NCI-H1694 (cell line): ENCODE measurements at places on chromosomes 3 and 15.

- DNase-seq: no peak
Observed at GRCh38 chr3:127847236-127847720, 25.0 kb upstream of the MGLL start.

DNA sequence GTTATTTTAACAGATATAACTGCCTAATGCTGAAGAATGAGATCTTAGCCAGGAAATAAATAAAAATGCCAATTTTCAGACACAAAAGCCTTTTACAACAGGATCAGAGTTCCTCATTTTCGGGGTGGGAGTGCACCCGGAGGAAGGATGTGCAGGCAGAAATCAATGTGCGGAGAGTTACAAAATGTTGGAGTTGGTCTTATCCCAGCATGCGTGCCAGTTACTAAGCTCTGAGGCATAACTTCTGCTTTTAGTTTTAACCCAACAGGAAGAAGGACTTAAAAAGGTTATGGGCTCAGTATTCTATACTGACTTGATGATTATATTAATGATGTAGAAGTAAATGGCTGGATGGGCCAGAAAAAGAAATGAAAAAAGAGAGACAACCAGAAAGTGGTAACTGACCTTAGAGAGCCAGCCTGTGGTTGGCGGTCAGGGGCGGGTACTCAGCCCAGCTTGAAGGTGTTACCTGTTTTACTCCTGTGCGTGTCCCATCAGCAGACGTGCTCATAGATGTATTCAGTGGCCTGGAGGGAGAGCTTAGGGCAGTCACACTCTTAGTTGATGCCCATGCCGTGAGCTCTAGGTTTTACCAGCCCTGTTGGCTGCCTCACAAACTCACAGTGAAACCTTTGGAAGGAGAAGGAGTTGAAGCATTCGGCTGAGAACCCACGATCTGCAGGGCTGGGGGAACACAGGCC is 164.7 kb downstream of the SV2B start:
- no peak for DNase-seq

- no peak for DNase-seq
Observed at GRCh38 chr15:75023872-75024636, 664 bp downstream of the PPCDC start.

- DNase-seq: no peak
Observed at GRCh38 chr3:150429767-150430671, 21.9 kb downstream of the TSC22D2 start.

DNA sequence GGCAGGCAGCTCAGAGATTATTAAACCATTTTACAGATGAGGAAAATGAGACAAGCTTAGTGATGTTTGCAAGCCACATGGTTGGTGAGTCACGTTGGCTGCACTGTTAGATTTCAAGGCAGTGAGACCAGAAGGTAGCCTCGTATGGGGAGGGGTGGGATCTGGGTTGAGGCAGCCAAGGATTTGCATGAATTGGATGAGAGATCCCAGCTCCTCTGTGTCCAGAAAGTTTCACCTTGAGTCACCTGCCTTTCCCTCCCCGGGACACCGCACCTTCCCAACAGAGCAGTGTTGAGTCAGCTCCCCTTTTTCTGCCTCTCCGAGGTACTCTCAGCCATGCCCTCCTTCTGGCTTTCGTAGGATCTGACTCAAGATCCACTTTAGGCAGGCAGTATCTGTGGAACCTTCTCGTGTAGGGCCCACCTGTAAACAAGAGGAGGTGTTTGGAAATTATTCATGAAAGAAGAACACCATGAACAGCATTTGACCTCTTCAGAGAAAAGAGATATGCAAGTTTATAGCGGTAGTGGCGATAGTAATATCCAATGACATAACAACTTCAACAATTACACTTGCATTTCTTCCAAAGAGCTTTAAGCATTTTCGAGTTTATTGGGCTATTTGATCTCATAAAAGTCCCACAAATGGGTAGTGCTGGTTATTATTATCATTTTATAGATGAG is 46.8 kb upstream of the VPS8 start:
- no peak for DNase-seq

DNA sequence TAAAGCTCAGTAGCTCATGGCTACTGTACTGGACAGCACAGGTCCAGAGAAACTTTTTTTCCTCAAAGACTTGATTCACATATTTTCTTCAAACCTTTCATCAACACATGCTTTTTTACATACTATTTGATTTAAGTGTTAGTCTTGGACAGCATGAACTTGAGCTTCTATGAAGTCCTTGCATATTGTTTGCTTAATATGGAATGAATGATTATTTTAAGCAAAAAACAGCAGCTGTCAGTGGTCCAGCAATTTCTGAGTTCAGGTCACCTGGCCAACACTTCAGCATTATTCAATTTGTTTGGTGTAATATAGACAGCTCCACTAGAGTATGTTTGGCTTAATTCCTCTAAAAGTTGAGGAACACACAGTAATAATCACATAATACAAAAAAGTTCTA is 141.4 kb downstream of the PEX5L start:
- no peak for DNase-seq

- no peak for DNase-seq
Observed at GRCh38 chr3:49872801-49873281, 3.1 kb upstream of the CAMKV start.

DNA sequence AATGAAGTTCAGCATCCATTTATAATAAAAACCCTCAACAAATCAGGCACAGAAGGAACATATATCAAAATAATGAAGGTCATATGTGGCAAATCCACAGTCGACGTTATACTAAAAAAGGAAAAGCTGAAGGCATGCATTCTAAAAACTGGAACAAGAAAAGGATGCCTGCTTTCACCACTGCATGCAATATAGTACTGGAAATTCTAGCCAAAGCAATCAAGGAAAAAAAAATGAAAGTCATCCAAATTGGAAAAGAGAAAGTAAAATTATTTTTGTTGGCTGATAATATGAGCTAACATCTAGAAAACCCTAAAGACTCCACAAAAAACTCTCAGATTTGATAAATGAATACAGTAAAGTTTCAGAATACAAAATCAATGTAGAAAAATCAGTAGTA is 1123.2 kb downstream of the TBL1XR1 start:
- no peak for DNase-seq

DNA sequence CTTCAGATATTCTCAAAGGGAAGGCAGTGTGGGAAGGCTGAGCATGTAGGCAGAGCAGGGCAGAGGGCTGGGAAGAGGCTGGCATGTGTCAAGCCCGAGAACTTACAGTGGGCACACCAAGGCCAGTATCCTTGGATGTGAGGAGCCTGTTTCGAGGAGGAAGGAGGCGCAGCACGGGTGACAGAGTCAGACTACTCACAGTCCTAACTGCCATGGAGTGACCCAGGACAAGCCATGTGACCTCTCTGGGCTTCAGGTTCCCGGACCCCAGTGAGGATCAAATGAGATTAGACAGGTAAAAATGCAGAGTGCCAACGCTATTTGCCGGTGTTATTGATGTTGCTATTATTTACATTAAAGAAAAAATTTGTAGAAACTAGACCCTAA is 65.3 kb downstream of the NSMCE3 start:
- no peak for DNase-seq

DNA sequence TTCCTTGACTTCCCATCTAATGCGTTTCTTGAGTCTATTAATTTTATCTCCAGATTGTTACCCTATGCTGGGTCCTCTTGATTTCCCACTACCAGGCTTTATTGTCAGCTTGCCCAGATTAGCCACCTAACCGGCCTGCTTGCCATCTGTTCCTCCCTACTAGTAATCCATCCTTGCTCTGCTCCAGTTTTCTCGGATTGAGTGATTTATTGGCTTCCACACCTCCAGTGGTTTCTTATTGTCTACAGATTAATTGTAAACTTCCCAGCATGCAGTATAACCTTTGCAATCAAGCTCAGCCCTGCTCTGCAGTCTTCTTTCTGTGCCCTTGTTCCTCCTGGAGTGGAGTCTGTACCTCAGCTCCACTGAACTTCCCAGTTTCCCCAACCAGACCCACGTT is 63.4 kb downstream of the ARHGEF26 start:
- no peak for DNase-seq

DNA sequence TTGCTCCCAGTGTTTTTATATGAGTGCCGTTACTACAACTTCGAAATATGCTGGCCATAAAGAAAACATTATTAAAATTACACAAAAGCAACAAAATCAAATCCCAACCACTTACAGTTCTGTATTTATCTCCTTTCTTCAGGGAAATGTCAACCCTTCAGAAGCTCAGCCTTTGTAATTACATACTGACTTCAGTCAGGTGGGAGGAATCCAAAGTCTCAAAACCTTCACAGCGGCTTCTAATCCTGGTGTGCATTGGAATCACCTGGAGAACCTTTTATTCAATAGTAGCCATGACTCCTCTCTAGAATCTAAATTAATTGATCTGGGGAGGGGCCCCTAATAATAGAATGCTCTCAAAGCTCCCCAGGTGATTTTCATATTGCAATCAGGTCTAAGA is 463.7 kb upstream of the ARHGEF26 start:
- no peak for DNase-seq

DNA sequence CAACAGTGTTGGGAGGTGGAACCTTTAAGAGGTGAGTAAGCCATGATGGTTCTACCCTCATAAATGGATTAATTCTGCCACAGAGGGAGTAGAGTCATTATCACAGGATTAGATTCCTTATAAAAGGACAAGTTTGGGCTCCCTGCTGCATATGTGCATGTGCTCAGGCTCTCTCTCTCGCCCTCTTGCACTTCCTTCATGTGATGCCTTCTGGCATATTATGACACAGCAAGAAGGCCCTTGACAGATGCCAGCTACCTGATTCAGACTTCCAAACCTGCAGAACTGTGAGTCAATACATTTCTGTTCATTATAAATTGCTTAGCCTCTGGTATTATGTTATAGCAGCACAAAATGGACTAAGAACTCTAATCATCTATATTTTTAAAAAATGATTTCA is 205.3 kb downstream of the CTNNB1 start:
- DNase-seq: no peak

DNA sequence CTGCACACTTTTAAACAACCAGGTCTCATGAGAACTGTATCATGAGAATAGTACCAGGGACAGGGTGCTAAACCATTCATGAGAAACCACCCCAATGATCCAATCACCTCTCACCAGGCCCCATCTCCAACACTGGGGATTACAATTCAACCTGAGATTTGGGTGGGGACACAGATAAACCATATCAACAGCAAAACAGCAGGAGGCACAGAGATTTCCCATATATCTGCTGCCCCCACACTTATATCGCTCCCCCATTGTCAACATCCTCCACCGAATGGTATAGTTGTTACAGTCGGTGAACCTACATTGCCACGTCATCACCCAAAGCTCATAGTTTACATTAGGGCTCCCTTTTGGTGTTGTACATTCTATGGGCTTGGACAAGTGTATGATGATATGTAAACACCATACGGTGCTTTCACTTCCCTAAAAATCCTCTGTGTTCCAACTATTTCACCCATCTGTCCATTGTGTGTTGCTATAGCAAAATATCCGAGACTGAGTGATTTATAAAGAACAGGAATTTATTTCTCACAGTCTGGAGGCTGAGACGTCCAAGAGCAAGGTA is 224.8 kb downstream of the FAM43A start:
- peak; percentile 84 for DNase-seq

DNA sequence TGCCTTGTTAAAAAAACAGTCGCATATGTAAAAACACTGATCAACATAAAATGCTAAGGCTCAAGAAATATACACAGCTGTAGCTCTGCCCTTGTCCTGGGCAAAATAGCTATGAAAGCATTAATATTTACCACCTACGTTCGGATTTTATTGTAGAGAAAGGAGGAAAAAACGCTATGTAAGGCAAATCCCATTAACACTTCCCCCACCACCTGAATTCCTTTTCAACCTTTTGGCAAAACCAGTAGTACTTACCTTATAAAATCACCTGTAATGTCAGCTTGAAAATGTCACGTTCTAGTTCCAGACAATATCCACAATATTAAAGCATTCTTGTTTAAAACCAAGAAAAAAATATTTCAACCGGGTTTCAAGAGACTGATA is 3.6 kb downstream of the TRA2B start:
- no peak for DNase-seq

- no peak for DNase-seq
Observed at GRCh38 chr3:38177181-38177580, 11.8 kb downstream of the OXSR1 start.

GRCh38 chr3:4882548-4882947 is 96.7 kb upstream of the BHLHE40 start:
- no peak for DNase-seq
